ENCODE measurements at places on chromosomes 7 and 10.

GRCh38 chr7:108613147-108613948 is 43.7 kb downstream of the DNAJB9 start:
- DNase-seq: peak; percentile 51

GRCh38 chr10:97185326-97186058 is at the start of gene SLIT1:
Gene SLIT1 (minus strand): TSS chr10:97185959. CDS start chr10:97185674, 285 bp downstream.
- DNase-seq: no peak

- DNase-seq: no peak
These were observed 32.1 kb upstream of the LHFPL3 start for GRCh38 chr7:104296266-104296665.

DNA sequence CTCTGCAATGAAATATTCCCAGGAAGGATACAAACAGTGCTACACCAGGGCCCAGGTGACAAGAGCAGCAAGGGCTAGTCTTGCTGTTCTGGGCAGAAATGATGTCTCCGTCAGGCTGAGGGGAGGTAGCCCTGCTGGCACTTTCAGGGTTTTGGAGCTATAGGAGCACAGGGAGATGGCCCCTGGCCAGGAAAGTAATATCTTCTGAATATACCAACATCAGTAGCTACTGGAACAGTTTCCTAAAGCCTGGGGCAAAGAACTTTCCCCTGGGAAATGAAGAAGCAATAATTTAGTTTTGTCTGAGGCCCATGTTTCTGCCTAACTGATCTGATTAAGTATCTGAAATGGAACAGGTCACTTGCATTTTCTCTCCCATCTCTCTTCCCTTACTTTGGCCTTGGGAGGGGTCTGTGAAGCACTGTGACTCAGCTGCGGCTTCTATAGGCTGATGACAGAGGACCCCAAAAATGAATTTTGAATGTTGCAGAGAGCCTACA is 489.1 kb upstream of the PODXL start:
- no peak for DNase-seq

GRCh38 chr7:36638140-36638539 is 86.2 kb downstream of the AOAH start:
- DNase-seq: no peak

GRCh38 chr10:79136236-79137005 is 67.7 kb downstream of the ZMIZ1 start:
- no peak for DNase-seq

DNA sequence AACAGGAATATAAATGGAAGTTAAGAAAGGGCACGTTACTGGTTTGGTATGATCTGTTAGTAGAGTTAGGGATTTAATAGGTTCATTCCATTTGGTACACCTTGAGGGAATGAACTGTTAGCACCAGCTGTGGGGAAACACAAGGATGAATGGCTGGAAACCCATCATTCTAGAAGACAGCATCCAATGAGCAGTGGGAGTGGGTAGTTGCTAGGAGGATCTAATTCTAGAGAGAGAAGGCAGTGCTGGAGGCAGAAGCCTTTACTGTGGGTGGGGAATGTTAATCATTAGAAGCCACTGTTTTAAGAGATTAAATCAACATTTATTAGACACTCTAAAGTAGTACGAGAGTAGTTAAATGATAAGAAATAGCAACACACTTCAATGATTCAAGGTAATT is 15.5 kb upstream of the GPR15LG start:
- DNase-seq: no peak

- DNase-seq: no peak
These were observed 91.7 kb upstream of the IL6 start for GRCh38 chr7:22635349-22635748.

- DNase-seq: no peak
These were observed 250.2 kb downstream of the ELFN1 start for GRCh38 chr7:1920266-1920681.

DNA sequence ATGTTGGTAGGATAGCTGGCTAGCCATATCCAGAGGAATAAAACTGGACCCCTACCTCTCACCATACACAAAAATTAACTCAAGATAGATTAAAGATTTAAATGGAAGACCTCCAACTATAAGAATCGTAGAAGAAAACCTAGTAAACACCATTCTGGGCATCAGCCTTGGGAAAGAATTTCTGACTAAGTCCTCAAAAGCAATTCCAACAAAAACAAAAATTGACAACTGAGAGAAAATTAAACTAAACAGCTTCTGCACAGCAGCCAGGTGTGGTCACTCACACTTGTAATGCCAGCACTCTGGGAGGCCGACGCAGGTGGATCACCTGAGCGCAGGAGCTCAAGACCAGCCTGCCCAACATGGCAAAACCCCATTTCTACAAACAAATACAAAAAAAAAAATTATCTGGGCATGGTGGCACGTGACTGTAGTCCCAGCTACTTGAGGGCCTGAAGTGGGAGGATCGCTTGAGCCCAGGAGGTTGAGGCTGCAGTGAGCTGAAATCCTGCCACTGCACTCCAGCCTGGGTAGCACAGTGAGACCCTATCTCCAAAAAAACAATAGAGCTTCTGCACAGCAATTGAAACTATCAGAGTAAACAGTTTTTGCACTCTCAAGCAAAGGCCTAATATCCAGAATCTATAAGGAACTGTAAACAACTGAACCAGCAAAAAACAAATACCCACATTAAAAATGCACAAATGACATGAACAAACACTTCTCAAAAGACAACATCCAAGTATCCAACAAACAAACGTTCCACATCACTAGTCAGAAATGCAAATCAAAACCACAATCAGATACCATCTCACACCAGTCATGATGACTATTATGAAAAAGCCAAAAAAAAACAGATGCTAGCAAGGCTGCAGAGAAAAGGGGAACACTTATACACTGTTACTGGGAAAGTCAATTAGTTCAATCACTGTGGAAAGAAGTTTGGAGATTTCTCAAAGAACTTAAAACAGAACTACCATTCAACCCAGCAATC is 4.8 kb downstream of the CRPPA start:
- no peak for DNase-seq

DNA sequence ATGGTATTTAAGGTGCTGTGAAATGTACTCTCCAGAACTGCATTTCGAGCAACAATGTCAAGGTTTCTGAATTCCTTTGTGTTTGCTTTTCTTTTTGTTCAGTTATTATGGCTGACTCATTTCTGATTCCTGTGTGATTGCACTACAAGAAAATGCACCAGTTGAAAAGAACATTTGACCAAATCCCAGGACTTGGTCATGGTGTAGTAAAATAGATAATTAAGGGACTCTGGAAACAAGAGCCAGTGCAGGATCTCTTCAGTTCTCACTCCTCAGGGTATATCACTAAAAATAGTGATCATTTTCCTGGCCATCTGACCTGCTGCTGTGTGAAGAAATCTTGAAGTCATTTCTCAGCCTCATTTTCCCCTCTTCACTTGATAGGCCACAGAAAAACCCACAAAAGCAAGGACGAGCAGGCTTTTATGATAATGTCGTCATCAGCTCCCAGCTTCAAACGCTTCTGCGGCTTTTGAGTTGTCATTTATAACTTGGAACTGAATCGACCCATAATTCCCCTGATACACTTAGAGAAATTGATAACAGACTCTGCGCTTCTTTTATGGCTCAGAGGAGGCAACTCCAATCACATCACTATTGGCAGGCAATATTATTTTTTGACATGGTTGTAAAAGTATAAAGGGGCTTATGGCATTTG is 274.7 kb downstream of the HDAC9 start:
- no peak for DNase-seq

DNA sequence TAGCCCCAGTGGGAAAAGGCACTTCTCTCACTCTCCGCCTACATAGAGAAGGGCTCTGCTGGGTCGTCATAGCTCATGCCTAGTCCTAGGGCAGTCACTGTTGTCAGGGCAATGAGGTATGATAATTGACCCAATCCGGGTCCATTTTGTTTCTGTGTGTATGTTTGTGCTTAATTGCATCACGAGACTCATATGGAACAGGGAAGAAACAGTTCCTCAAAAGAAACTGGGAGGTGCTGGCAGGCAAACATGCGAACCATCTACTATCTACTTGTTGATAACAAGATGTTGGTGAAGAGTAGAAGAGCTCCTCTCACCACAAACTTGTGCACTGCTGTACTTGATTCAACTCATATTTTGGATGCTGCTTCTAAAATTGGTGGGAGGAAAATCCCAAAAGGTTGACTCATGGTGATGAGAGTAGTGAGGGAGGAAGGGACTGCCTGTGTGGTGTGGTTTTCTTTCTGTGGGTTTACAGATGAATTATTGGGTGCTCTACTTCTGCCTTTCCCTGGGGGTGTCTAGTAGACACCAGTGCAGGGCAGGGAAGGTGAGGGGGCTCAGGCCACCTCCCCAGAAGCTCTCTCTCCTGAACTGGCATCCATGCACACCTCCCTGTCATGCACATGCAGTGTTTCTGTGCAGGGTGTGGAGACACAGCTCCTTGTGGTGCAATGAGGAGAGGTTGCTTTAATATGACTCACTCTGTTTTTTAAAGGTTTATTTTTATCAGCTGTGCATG is 29.4 kb downstream of the LSMEM1 start:
- DNase-seq: no peak

DNA sequence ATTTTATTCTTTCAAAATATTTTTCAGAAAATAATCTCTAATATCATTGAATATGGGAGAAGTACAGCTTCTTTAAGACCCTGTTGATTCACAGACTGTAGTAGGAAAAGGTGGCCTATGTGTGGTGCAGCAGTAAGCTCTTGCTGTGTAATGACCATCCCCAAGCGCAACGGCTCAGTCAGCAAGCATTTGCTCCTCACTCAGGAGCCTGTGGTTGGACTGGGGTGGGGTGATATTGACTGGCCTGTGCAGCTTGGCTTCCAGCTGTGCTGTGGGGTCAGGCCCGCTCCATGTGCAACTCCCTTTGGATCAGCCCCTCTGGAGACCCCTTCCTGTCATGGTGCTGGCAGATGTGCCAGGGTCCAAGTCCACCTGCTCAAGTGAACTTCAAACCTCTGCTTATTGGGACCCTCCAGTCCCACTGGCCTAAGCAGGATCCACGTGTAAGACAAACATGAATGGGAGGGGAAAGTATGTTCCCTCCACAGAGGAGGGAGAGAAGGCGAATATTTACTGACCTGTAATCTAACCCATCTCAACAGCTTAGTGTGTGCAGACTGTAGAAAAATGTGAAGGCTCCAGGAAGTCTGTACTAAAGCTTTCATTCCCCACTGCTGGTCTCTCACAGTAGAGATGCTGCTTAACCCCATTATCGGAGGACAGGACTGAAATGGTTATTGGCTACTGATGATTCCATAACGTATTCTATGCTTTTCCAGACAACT is 239.7 kb downstream of the WDR37 start:
- no peak for DNase-seq

GRCh38 chr7:1142051-1142635 is 17.9 kb downstream of the ZFAND2A start:
- no peak for DNase-seq

DNA sequence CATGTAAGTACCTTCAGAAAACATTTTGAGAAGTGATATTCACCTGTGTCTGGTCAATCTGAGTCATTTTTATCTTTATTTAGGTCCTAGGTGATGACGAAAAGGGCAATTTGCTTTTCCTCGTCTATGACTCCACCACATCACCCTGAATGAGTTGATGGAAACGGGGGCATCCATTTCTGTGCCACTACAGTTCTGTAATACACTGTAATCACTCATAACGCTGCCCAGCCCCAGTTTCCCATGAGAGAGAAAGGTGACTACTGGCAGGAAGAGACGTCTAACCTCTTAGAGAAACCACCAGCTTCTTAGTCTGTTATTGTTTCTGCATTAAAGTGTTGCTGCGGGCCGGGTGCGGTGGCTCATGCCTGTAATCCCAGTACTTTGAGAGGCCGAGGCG is 205.3 kb upstream of the MKLN1 start:
- DNase-seq: no peak

- DNase-seq: peak; percentile 97
These were observed 74.1 kb downstream of the TACC2 start for GRCh38 chr10:122062831-122063674.

DNA sequence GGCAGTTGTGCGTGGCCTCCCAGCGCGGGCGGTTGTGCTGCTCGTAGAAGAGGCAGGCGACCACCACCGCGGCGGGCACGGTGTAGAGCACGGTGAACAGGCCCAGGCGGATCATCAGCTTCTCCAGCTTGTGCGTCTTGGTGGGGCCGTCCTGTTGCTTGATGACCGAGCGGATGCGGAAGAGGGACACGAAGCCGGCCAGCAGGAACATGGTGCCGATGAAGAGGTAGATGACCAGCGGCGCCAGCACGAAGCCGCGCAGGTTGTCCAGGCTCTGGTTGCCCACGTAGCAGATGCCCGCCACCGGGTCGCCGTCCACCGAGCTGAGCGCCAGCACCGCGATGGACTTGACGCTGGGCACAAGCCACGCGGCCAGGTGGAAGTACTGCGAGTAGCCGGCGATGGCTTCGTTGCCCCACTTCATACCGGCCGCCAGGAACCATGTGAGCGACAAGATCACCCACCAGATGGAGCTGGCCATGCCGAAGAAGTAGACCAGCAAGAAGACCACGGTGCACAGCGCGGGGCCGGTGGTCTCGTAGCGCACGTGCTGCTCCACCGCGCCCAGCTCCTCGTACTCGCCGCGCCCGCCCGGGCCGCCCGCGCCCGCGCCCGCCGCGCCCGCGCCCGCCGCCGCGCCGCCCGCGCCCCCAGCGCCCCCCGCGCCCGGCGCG is 2.2 kb downstream of the FZD8 start:
- no peak for DNase-seq

- no peak for DNase-seq
These were observed 187.8 kb downstream of the PARD3 start for GRCh38 chr10:34627331-34627730.

DNA sequence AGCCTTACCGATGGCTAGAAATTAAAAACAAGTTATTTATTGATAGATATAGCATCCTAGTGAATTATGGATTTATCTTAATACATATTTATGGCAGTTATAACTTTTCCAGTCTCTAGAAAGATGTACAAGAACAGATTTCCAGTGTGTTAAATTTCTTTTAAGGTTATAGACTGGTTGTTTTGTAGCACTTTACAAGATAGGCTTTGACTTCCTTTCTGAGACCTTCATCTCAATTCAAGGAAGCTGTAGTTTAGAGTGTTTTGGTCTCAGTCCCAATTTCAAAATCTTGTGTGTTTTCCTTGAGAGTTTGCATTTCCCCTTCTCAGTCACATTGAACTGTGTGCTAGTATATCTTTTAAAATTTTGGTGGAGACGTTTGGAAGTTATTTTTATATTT is 30.1 kb downstream of the PLEKHA1 start:
- no peak for DNase-seq

DNA sequence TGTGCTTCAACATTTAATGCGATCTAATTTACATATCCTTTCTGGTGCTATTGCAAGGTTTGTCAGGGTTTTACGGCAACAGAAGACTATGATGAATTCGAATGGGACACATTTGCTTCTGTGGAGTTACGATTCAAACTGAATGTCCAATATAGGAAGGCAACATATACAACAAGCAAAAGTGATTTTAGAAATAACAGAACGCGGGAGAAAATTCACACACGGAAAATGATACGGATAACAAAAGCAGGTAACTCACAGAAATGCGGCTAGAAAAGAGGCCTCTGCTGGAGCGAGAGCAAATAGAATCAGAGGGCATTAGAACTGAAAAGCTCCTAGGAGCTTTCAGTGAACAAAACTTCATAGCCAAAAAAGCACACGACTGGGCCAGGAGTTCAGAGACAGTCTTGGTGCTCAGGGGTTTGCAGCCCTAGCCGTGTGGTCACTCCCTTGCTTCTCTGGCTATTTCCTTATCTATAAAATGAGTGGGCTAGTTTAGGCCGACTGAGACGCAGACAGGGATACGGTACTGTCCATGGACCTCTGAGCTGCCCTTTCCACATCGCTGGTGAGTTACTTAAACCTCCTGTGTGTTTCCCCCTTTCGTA is 557 bp upstream of the TAX1BP1 start:
- no peak for DNase-seq

- DNase-seq: no peak
These were observed at the start of gene CDK5 for GRCh38 chr7:151057506-151057988. Gene CDK5 (minus strand): TSS chr7:151057897. CDS start chr7:151057848, 49 bp downstream.

All from LNCaP clone FGC (cell line).